ENCODE measurements at places on chromosomes 7 and 10.

DNA sequence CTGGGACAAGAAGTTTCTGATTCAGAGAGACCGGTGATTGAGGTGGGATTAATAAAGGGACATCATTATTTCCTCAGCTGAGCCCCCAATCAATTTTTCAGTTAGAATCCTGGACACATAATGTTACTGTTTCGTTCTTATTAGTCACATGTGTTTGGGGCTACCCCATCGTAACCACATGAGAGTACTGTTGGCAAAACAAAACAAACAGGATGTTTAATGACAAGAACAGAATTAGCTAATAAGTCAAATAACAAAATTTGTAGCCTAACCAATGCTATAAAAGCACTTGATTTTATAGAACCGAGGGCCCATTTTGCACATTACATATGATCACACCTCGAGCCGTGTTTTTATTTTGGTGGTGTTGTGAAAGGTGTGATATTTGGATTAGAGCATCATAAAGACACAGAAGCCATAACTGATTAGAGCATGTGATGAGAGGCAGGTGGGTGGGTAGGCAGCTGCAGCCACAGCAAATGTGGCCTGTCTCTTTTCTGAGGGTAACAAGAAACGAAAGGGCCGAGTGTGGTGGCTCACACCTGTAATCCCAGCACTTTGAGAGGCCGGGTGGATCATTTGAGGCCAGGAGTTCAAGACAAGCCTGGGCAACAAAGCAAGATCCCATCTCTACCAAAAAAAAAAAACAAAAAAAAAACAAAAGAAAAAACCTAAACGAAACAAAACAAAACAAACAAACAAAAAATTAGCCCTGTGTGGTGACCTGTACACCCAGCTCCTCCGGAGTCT lies 1.8 kb upstream of the VWC2 start:
- no peak for DNase-seq

- DNase-seq = no peak
These were observed 282.9 kb downstream of the GRID1 start for GRCh38 chr10:86083664-86084175.

GRCh38 chr10:19815731-19816410 lies 361 bp upstream of the PLXDC2 start:
- DNase-seq = no peak

DNA sequence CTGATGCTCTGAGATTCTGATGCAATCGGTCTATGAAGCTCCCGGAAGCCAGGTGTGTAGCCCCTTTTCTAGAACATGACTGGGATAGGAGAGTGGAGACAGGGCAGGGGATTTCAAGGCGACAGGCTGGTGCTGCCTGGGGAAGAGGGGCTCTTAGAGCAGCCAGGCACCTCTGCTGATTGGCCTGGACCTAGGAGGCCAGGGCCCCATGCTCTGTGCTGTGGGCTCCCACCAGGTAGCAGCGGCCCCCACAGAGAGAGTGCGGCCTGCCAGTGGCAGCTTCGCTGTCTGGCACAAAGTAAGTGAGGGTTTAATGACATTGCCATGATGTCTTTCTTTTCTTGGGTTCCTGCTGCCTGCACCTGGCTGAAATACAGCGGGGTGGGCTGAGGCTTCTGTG lies 99.4 kb upstream of the PODXL start:
- no peak for DNase-seq

- no peak for DNase-seq
These were observed 32.6 kb downstream of the DDIT4 start for GRCh38 chr10:72306215-72306760.

DNA sequence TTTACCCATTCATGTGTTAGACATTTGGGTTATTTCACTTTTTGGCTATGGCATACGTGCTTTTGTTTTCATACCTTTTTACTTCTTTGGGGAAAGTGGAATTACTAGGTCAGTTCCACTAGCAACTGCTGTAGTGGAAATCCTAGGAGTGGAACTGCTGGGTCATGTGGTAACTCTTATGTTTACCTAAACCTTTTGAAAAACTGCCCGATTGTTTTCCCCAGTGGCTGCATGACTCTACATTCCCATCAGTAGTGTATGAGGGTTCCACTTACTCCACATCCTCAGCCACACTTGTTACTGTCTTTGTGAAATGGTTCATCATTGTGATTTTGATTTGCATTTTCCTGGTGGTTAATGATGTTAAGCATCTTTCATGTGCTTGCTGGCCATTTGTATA lies 82.3 kb downstream of the TAX1BP1 start:
- no peak for DNase-seq

GRCh38 chr10:118973744-118974143 lies 55.8 kb upstream of the NANOS1 start:
- no peak for DNase-seq

GRCh38 chr7:102061981-102062390 lies 224.7 kb upstream of the SH2B2 start:
- no peak for DNase-seq

Measured in cerebellar nuclear complex (tissue), 1 donor.